ENCODE measurements at places on chromosomes 11 and 22. TPM values are rescaled to one million over a fixed set of nuclear protein-coding genes. Genes with fewer than 3 reads are reported as not detected.

Gene CBX7
- 11.6 TPM for total RNA-seq

- DNase-seq, result no peak
These were observed 167.5 kb downstream of the KIRREL3 start for GRCh38 chr11:126833065-126833464.

Gene ART5
- not detected for total RNA-seq

DNA sequence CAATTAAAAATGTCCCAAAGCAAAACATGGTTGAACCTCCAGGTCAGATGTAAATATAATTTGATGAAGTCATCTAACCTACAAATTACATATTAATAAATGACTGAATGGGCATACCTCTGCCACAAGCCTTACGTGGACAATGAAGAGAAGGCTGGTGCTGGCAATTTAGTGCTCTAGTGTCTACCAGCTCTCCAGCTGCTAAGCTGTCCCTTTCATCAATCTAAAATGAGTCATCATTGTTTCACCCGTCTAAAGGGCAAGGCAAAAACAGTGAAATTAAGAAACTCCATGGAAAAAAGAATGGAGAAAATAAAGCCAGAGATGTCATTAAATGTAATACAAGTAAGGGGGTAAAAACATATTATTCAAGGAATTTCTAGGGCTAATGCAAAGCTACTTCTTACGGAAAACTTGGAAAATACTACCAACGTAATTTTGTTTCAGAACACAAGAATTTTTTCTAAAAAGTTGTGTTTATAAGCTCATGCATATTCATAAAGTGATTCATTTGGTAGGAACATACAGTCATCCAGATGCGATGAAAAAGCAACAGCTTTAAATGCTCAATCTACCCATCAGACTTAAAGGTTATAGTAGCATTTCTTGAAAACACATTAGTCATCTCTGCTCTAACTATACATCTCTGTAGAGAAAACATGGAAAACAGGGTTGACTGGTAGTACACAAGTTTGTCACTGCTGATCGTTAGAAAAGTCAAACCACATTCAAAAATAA lies 71.5 kb downstream of the SIK3 start:
- no peak for DNase-seq

Gene DRD2
- 0.32 TPM for total RNA-seq

Gene SHANK3
- total RNA-seq, result 8.1 TPM

DNA sequence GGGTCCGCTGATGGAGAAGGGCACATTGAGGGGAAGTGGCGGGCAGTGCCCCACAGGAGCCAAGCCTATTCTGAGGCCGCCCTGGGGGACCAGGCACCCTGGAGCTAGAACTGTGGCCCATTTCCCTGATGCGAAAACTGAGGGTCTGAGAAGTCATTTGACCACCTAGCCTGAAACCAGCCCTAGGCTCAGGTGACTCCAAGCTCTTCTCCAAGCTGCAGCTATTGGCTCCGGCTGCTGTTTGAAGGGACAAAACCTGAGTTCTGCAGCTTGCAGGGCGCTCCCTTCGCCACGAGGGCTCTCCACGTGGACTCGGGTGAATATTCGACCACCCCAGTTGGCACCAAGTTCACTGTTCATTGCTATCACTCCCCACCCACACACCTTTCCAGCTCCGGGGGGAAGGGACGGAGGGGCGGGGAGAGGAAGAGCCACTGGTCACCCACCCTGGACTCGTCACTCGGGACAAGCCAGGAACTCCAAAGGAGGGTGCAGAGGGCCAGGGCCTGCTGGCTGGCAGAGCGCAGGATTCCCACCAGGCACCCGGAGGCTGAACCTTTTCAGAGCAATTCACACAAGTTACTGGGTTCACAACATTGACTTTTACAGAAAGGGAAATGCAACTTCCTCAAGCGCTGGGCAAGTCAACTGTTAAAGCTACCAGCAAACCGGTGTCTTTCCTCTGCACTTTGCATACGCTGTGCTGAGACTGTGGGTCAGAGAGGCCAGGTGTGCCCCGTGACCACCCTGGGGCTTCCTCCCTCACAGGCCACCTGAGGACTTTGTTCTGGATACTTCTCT lies 1.1 kb upstream of the RAC2 start:
- DNase-seq, result no peak

DNA sequence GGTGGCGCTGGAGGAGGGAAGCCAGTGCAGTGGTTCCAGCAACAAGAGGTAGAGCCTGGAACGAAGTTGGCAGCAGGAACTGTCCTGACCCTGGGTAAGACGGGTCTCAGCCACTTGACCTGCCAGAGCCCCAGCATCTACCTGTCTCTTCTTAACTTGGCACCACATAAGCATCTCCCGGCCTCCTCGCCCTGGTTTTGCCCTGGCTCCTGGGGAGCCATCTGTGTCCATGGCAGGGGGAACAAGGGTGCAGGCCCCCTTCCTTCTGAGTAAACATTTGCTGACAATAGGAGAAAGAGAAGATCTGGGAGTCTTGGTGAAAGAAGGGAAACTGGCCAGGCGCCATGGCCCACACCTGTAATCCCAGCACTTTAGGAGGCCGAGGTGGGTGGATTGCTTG lies 12.8 kb downstream of the P2RY2 start:
- no peak for DNase-seq

GRCh38 chr11:72896431-72896830 lies 82.2 kb downstream of the ATG16L2 start:
- no peak for DNase-seq

Gene TSGA10IP
- total RNA-seq, result not detected

- DNase-seq, result no peak
These were observed 6.7 kb downstream of the CHRM1 start for GRCh38 chr11:62914416-62914815.

Gene LMNTD2
- total RNA-seq, result 0.37 TPM

DNA sequence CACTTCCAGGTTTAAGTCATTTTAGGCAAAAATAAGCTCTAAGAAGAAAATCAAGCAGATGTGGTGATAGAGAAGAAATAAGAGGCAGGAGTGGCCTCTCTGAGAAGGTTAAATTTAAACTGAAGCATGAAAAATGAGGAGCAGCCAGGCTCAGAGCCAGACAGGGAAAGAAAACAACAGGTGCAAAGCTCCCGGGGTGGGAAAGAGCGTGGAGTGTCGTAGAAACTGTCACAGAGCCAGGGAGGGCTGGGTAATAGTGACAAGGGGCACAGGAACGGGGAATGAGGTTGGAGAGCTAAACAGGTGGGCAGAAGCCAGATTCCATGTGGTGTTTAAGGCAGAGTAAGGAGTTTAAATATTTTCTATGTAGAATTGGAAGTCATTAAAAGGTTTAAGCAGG lies 132.1 kb upstream of the BLID start:
- no peak for DNase-seq

Gene KRTAP5-9
- not detected for total RNA-seq

GRCh38 chr11:26144291-26144690 lies 187.6 kb upstream of the ANO3 start:
- DNase-seq, result no peak

DNA sequence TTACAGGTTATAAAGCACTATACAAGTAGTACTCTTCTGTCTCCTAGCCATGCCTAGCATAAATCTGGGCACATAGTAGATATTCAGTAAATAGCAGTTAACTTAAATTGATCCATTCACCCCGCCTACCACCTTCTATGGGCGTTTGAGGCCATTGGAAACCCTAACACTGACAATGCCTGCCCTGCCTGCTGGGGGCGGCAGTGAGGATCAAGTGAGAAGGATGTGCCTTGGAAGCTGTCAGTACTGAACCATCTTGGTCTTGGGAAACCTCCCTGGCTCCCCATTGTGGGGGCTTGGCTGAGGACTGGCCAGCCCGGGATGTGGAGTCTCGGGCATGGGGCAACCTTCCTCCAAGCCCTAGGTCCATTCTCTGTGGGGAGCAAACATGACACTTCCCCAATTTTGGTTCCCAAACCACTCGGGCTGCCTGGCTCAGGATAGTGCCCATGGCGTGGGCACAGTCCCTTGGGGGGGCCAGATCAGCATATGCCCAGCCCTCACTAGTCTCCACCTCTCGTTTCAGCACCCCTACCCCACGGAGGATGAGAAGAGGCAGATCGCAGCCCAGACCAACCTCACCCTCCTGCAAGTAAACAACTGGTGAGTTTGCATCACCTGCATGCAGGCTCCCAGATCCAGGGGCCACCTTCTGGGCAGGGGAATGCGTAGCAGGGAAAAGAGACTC lies 67.4 kb downstream of the FEZ1 start:
- no peak for DNase-seq

DNA sequence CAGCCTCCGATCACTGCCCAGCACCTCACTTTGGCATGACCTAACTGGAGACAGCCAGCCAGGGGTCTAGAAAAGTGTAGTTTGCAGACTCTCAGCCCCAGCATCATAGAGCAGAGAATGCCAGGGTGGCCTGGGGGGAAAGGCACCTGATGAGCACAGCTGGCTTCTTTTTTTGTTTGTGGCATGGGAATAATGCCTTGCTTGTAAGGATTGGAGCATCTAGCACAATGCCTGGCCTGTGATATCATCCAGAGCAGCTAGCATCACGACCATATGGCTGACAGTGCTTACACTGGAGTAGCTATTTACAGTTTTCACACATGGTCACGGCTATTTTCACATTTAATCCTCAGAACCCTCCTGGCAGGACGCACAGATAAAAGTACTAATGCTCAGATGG lies 594.8 kb upstream of the B3GAT1 start:
- DNase-seq, result no peak

Gene IL17REL
- not detected for total RNA-seq

DNA sequence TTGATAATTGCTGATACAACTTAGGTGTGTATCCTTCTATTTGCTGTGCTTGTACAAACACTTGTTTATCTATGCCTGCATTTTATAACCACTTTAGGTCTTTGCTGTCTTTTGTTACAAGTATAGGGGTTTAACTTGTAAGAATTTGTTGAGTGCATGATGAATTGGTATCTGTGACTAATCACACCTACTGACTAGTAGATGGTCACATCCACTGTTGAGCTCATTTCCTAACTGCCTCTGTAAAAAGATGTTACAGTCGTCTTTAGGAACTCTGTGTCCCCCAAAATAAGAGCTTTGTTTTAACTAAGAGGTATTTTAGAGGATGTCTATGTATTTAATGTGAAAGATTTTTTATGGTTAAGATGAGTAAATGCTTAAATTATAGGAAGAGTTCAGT lies 60.5 kb downstream of the HIPK3 start:
- no peak for DNase-seq

All from urinary bladder (tissue), 4 donors.